Mammary epithelial cell (primary cell): ENCODE measurements at places on chromosomes 12 and 14.

DNA sequence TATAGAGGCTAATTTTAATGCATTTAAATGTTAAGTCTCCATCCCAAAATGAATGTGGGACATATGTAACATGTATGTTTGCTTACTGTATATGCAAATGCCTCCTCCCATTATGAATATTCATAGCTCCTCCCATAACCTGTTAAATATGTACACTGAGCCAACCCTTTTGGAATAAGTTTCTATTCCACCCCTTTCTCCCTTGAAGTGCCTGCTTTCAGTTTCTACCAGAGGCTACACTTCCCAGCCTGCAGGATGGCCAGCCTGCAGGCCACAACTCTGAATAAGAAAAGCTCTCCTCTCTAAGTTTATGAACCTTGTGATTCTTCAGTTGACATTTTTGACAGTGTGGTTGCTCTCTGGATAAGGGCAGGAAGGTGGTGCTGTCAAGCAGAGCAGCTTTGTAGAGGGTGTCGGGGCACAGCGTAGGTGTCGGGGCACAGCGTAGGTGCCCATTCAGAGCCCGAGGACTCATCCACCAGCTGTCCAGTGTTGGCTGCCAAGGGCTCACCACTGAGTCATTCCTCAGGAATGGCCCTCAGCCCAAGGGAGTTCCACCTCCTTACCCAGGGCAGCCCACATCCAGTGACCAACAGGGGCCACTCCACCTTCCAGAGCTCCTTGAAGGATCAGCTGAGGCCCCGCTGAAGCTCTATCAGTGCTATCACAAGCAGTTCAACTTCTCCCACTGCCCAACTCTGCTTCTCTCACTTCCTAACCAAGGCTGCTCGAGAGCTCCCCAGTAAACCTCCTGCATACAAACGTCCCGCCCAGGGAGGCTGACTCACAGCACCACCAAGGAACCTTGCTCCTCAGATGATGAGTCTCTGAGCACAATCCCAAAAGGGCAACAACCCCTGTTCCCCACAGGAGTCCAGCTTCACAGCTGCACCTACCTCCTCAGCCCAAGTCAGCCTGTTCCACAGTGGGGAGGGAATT, 31.4 kb downstream of the VWF start:
- DNase-seq, result peak; percentile 95

DNA sequence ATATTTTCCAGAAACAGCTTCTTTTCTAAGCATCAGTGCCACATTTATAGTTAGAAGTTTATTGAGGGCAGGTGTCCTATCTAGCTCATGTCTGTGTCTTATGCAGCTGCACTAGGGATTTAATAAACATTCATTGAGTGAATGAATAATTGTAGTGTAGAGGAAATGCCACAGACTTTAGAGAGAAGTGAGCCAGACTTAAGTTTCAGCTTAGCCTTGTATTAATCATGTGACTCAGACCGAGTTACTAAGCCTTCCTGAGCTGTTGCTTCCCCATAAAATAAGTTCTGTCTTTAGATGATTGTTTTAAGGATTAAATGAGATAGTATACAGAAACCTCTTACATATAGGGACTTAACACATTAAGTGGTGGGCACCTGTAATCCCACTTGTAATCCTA, 236.1 kb upstream of the DDHD1 start:
- DNase-seq, result peak; percentile 72

- peak; percentile 24 for DNase-seq
These were observed 40.1 kb upstream of the WNK1 start for GRCh38 chr12:712172-712863.

- DNase-seq, result no peak
These were observed 16.0 kb upstream of the EIF5 start for GRCh38 chr14:103317976-103318580.

- no peak for DNase-seq
These were observed 15.3 kb upstream of the NTF3 start for GRCh38 chr12:5416571-5416970.

- no peak for DNase-seq
These were observed 34.0 kb downstream of the JDP2 start for GRCh38 chr14:75461755-75462349.

GRCh38 chr12:76329159-76329558, 19.1 kb downstream of the BBS10 start:
- DNase-seq, result peak; percentile 58

DNA sequence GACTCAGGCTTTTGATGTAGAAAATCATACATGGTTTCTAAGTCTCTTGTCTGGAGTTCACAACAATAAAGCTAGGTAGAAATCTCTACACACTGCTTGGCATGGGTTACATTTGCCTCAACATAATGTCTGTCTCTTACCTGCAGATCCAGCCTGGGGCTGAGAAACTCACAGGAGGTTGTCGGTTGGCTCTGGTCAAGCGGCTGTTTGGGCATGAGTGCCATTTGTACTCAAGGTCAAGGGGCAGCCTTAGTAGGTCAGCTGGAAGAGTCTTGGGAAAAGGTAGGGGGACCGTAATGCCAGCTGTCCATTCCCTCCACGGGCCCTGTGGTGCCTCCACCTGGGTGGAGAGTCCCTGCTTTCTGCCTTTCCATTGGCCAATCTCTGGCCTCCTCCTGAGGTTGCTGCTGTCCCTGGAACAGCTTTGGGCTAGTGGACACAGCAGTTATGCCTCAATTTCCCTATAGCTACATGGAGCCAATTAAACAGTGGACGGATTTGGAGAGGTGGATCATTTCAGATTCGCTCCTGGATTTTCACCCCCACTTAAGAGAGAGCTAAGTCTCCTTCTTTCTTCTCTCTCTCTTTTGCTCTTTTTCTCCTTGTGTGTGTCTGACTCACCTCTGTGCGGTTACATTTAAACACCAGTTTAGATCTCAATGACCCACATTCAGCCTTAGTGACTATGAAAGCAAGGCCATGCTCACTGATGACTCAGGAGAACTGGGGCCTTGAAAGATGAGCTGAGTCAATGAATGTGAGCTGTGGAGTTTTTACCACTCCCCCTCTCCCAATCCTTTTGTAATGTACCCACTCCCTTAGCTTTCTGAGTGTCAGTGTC, 132.8 kb upstream of the HIF1A start:
- peak; percentile 100 for DNase-seq

- DNase-seq, result peak; percentile 68
These were observed 46.2 kb upstream of the DIP2B start for GRCh38 chr12:50458606-50459005.

DNA sequence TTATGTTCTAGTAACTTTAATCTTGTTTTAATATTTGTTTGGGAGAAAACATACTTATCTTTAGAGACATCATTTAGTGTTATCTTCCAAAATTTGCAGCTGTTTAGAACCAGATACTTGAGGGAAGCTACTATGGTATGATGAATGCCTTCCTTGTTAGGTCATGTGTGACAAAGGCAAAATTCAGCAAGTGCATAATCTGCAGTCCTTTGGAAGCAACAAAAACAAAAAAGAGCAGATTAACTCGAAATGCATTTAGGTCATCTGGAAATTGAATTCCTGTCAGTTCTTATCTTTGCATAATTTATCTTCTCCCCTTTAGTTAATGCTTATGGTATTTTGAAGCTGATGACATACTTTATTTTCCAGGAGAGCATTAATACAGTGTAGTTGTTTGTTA, 3.5 kb downstream of the FBXO34 start:
- DNase-seq, result peak; percentile 9

DNA sequence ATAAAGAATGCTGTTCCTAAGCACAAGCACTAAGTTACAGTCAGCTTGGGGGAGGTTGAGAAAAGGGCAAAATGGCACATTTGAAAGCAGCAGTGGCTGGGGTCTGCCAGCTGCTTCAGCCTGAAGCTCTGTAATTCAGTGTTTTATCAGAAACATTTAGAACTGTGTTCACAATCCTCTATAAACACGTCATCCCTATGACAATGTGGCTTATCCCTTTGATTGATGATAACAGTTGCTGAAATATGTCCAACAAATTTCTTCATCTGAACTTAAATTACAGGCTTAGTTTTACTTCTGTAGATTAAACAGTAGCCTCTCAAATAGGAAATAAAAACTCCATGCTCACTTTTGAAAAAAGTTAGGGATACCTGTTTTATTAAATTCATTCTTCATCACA, 108.8 kb downstream of the VEZT start:
- no peak for DNase-seq

DNA sequence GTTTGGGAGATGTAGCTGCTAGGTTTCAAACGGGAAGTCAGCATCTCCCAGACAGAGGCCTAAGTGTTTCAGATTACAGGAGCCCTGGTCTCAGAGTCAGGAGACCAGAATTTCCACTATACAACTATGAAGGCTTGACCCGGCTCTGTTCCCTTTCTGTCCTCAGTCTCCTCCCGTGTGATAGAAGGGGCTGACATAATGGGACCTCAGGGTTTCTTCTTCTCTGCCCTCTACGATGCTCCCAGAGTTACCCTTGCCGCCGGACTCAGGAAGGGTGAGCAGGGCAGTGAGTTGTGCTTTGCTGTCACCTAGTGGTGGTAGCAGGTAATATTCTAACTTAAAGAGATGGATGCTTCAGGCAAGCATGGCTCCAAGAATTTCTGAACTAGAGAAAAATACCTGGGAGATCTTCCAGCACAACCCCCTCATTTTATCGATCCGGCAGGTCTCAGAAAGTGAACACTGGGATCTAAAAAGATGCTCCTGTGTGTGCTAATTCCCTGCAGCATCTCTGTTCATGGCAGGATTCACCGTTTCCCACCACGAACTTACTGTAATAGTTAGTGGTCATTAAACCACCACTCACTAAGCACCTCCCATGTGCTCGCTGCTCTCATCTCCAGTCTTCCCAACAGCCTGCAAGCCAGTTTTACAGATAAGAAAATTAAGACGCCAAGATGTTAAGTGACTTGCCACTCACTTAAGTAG, 84.4 kb downstream of the VWF start:
- peak; percentile 48 for DNase-seq

GRCh38 chr14:22824711-22825359, 4.9 kb upstream of the MRPL52 start:
- peak; percentile 96 for DNase-seq
